ENCODE measurements at places on chromosomes 7 and 10.
A peak's percentile ranks its signal among the peaks of the same experiment; 100 is the strongest.

DNA sequence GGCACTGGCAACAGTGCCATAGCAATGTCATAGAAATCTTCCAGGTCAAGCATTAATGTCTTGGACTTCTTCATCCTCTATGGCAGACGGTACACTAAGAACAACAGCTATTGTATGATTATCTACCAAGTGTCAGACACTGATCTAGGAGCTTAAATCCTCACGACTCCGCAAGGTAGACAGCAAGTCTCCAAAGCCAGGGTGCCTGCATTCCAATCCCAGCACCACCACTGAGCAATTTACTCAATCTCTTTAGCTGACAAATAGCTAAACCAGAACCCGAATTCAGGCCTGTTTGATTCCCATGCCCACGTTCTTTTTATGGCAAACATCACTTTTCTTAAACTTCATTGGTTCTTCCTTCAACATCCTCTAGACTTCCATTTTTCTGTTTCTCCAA, 31.8 kb downstream of the DNMBP start:
- DNase-seq, result no peak

DNA sequence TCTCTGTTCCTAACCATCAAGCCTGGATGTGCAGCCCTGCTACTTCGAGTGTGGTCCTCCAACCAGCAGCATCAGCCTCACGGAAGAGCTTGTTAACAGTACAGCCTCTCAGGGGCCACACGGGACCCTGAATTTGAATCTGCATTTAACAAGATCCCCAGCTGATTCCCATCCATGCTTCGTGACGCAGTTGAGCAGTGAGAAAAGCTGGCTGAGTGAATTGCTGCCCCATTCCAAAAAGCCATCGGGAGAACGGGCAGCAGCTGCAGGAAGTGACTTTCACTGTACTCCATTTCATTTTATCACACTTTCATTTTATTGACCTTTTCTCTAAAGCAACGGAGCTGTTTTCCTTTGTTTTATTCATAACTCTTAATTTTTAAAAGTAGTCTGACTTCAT, 22.5 kb downstream of the FAM171A1 start:
- no peak for DNase-seq

- no peak for DNase-seq
Observed at GRCh38 chr10:100802607-100803006, 57.2 kb downstream of the PAX2 start.

DNA sequence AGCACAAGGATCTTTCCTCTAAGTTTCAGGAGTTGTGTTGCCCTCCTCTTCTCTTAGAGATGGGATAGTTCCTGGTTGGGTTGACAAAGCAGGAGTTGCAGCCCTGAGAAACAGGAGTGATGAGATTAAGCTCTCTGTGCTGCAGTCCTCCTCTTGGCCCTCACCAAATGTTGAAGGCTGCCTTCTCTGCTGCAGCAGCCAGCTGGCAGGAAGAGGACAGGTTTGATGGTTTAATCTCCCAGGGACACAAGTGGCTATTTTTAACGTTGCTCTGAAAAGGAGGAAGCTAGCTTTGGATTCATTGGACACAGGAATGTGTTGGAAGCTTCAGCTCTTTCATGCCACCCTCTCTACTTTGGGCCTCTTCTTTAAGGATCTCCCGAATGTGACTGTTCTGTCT, 9.4 kb downstream of the STRIP2 start:
- no peak for DNase-seq

DNA sequence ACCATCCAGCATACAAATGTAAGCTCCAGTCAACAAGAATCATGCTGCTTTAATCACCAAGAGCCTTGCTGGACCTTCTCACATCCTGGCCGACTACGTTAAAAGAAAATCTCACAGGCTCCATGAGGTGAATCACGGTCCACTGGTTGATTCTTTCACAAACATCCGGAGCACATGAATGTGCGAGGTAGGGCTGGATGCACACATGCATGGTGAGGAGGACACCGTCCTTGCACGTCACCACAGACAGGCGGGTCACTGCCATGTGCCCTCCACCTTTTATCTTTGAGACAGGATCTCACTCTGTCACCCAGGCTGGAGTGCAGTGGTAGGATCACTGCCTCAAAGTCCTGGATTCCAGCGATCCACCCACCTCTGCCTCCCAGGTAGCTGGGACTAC, 265.1 kb downstream of the PARD3 start:
- no peak for DNase-seq

GRCh38 chr7:64878684-64879083, 24.4 kb upstream of the ZNF273 start:
- no peak for DNase-seq

DNA sequence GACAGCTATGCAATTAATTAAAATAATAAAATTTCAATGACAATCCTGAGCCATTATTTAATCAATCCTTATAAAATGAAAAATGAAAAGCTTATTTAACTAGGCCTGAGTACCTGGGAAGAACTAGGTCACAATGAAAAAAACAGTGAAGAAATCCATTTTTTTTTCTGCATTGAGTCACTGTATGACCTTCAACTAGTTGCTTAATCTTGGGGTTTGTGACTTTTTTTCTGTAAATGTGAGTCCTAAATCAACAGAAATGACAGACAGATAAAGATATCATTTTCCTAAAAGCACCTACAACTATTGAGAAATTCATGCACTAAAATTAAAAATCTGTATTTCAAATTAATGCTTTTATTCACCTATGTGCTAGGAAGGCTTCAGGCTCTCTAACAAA, 96.8 kb downstream of the TMEM26 start:
- DNase-seq, result no peak

DNA sequence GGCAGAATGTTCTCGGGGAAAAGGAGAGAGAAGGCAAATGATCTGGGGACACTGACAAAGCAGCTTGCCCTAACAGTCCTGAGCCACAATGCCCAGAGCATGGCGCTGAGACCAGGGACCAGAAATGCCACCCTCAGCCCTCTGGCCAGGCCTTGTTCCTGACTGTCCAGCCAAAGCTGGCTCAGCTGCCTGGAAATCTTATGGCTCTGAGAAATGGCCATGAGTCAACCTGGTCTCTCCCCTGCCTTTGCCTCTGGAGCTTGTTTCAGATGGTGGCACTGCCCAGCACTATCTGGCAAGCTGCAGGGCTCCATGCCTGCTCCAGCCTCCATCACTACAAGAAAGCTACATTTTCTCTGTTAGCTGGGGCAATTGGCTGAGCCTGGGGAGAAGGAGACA, 90.5 kb upstream of the PLXNA4 start:
- DNase-seq, result no peak

DNA sequence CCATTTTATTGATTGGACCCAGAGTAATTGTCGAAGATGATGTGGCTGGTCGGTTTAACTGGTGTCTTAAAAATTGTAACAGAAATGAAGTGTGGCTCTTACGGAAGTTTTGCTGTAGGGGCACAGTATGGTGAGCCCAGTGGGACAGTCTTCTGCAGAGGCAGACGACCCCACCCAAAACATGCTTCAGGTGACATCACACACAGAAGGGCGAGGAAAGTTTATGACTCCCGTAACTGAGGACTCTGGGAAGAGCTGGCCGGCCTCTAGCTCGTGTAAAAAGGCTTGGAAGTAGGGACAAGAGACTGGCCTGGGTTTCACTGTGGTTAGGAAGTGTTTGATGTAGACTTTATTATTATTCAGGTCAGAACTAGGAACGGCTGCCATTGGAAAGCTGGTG, 73.3 kb downstream of the HTR5A start:
- no peak for DNase-seq

DNA sequence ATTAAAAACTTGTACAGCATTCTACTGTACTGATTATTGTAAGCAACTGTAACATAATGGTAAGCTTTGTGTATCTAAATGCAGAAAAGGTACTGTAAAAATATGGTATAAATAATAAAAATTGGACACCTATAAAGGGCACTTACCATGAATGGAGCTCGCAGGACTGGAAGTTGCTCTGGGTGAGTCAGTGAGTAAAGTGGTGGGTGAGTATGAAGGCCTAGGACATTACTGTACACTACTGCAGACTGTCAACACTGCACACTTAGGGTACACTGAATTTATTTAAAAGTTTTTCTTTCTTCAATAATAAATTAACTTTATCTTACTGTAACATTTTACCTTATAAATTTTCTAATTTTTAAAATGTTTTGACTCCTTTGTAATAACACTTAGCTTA, 118.6 kb upstream of the ASAH2 start:
- no peak for DNase-seq

- no peak for DNase-seq
Observed at GRCh38 chr7:38178695-38179344, 775 bp downstream of the STARD3NL start.

DNA sequence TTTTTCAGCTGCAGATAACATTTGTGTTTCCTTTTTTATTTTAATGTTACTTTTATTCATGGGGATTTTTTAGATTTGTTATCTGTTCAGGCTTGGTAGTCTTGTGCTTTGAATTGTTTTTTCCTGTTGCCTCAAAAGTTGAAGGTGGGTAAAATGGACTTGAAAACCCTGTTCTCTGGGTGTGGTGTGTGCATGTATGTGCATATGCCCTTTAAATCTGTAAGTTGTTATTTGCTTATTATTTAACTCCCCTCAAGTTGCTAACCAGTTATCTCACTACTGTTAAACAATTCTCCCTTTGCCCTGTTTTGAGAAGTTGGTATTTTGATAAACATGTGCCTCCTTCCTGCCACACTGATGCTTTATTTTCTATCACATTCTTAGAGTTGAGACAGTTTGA, 30.6 kb downstream of the TSPAN14 start:
- DNase-seq, result no peak

- DNase-seq, result peak; percentile 62
Observed at GRCh38 chr10:86520871-86521677, 518 bp downstream of the WAPL start.

Measured in activated naive CD4-positive, alpha-beta T cell (primary cell).